ENCODE measurements at places on chromosomes 7 and 10.

DNA sequence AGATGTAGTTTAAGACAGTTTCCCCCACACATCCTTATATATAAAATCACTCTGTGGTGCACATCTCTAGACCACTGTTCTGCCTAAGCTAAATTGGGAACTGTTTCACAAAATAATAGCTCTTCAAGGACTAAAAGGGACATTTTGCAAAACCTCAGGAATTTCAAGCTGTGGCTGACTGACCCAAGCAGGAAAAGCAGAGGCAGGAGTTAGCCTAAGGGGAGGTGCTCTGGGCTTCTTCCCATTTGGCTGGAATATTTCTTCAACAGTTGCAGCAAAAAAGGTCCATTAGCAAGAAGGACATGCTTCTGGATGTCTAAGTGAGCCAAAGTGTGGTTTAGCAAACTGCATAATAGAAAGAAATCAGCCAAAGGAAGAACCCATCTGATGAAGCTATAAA lies 551.2 kb upstream of the ANKRD30A start:
- no peak for DNase-seq

DNA sequence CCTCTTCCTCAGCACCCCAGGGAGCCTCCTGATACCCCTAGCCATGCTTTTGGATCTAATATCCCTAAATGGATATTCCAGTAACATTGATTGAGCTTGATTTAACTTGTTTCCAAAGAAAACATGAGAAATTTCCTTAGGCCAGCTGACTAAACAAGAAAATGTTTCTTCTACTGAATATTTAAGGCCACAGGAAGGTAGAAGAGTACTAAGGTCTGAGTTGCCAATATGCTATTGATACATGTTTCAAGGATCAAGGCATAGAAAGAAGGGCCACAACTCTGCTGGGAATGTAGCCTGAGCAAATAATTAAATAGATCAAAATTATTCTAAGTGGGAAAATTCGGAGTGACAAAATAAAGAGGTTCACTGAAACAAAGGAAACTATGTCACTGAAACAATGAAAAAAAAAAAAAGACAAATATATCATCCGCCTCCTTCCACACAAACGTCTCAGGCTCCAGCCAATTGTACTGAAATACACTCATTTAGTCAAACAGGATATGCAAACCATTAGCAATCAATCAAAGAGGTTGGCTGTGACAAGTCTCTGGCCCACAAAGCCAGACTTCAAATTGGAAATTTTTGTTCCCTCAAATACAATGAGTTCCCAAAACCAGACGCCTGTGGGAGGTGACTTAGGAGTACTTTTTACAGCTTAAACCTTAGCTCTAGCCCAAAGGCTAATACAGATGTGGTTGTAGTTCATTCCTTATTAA lies 396.2 kb downstream of the HTR7 start:
- DNase-seq: no peak

- peak; percentile 31 for DNase-seq
These were observed 105.5 kb upstream of the ZNF438 start for GRCh38 chr10:31136930-31137885.

GRCh38 chr7:122219253-122219865 lies 75.3 kb upstream of the AASS start:
- peak; percentile 13 for DNase-seq

GRCh38 chr10:22372917-22373316 lies 27.6 kb downstream of the SPAG6 start:
- no peak for DNase-seq

DNA sequence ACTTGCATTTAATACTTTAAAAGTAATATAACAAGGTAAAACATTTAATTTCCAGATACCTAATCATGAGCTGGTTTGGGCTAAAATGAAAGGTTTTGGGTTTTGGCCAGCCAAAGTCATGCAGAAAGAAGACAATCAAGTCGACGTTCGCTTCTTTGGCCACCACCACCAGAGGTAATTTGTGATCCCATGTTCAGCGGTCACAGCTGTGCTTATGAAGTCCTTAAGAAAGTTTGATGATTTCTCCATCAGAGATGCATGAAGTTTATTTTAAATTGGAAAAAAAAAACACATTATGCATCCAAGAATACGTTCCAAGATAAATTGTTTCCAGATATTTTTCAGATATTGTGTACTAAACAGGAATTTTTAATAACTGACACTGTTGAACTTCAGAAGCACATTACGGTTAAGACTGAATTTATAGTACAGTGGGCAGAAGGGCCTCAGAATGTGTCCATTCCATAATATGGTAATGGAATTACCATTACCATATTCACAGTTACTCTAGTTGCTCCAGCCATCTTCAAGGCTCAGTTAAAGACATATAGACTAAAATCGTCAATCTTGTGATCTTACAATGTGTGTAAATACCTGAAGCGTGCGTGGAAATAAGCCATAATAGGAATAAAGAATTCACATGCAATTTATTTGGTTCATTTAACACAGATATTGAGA lies 106.8 kb downstream of the ZMYND11 start:
- DNase-seq: no peak

DNA sequence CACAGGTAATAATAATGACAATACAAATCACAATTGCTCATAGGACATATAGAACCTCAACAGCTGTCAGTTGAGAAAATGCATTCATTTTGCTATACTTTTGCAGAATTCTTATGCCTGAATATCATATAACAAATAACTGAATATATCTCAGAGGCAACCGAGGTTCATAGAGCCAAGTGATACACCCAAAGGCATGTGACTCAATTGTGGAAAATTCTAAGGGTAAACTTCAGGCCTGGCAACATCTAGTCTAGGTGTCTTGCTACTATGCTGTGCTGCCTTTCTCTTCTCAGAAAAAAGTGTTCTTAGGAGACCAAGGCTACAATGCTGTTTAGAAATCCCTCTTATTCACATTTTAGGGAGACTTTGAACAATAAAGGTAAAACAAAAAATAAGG lies 270.7 kb downstream of the BAMBI start:
- DNase-seq: no peak

- no peak for DNase-seq
These were observed 126.3 kb upstream of the CXCL12 start for GRCh38 chr10:44511166-44511565.

DNA sequence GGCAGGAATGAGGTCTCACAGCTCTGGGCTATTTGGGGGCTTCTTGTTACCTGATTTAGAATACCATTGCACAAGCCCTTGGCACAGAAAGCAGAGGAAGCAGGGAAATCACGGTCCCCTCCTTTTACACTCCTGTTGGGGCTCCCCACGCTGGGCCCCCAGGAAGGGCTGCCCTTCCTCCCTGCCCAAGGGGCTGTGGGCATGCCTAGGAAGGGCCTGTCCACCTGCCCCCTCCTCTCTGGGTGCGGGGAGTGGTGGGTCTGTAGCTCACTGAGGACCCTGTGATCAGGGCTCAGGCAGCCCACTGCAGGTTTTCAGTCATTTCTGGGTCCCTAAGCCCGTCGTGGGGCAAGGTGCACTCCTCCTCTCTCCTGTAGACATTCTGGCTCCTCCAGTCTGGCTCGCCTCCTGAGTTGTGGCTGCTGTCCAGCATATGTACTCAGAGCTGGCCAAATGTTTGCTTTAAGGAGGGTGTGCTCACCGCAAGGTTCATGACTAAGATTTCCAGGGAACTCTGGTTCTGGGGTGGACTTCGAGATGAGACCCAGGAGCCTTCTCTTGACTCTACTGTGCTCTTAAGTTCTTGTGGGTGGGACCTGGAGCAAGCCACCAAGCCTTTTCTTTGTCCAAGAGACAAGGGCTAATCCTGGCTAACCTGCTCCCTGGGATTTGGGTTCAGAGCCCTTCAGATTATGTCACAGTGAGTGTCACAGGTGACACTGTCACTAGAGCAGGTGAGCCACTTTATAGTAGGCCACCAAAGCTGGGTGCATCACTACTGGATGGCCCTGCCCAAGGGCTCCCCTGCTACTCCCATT lies 56.0 kb downstream of the TACR2 start:
- no peak for DNase-seq

DNA sequence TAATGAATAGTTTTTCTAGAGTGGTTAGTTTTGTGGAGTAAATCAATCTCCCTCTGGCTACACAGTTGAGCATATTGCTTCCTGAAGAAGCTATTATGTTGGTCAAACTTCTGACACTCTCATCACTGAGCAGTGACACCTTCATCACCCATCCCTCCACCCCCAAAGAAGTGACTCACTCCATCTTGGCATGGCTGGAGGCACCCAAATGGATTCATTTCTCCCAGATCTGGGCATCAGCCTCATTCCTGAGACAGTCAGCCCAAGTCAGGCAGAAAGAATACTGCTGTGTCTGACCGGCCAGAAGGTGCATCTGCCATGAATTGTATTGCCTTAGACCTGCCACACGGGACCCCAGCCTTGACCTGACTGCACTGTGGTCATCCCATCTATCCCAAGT lies 117.0 kb upstream of the HABP2 start:
- no peak for DNase-seq

DNA sequence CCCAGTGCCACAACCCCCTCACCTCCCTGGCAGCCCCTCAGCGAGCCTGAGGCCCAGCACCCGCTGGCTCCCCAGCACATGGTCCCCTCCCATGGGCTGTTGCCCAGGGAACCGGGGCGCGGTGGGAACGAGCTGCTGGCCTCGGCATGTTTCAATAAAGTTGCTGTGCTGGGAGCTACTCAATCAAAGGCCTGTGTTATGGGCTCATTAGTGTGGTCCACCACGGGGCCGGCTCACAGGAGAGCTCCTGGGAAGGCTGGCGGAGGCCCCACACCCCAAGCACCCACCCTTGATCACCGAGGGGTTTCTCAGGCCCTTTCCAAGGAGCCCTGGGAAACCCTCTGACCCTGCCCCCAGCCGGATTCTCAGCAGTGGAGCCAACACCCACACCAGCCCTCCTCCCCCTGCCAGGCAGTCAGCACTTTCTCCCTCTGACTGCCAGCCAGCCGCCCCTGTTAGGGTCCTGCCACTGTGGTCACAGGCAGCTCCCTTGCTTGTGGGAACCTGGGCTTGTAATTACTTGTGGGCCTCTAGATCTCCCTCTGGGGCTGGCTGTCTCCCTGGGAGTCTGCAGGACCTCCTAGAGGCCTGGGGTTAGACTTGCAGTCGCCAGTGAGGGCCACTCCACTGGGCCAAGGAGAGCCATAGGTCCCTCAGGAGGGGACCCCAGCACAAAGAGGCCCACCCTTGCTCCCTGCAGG lies 24.8 kb upstream of the TRIM8 start:
- DNase-seq: no peak

DNA sequence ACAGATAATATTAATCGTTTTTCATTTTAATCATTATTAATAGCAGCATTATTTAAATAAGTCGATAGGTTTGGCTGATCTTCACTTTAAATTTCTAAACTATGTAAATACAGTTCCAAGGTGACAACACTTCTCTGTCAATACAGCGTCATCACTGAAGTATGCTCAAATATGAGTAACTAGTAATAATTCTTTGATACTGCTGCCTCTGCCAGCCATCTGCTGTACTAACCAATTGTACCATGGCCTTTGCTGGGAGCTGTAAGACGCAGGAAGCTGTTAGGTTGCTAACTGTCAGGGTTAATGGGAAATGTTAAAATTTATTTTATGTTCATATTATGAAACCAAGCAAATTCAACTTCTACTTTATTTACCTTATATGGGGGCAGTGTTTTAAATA lies 1650.5 kb upstream of the LRRTM3 start:
- no peak for DNase-seq

- no peak for DNase-seq
These were observed 36.8 kb downstream of the AFAP1L2 start for GRCh38 chr10:114367351-114368056.

DNA sequence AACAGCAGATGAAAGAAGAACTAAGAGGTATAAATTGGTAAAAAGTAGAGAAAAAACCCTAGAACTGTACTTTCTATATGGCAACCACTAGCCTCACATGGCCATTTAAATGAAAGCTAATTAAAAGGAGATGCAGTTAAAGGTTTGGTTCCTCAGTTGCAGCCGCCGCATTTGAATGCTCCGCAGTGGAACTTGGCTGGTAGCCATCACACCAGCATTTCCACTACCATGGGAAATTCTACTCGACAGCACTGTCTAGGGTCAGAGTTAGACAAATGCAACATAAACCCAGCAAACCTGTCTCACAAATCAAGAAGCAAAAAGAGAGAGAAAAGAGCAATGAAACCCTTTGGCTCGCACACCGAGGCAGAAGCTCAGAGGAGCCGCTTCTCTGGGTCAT lies 29.7 kb downstream of the VIPR2 start:
- DNase-seq: no peak

DNA sequence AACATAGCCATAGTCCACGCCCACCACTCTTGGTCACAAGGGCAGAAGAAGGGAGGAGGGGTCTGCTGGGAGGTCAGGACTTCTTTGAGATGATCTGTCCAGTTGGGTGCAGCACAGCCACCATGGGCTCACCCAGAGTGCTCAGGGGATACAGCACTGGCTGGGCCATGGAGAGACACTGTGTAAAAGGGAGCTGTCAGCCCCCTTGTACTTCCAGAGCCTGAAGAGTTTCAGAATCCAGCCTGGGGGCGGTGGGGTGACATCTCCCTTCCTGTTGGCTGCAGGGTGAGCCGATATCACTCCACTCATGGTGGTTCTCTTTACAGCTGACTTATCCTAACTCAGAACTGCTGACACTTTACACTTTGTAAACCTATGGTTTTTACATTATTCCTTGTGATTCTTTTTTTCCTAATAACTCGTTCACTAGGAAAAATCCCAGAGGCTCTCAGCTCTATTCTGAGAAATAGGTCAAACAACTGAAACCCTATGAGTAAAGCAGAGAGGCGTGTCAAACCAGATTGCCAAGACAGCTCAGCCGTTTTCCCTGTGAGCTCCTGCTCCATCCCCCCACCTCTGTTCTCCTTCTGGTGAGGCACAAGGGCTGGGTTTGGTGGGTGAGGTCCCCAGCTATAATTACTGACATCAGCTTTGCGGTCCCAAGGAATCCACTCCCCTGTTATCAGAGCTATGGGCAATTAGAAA lies 3.2 kb upstream of the MRPS24 start:
- no peak for DNase-seq

GRCh38 chr7:135790371-135790977 lies 41.9 kb upstream of the FAM180A start:
- DNase-seq: no peak

DNA sequence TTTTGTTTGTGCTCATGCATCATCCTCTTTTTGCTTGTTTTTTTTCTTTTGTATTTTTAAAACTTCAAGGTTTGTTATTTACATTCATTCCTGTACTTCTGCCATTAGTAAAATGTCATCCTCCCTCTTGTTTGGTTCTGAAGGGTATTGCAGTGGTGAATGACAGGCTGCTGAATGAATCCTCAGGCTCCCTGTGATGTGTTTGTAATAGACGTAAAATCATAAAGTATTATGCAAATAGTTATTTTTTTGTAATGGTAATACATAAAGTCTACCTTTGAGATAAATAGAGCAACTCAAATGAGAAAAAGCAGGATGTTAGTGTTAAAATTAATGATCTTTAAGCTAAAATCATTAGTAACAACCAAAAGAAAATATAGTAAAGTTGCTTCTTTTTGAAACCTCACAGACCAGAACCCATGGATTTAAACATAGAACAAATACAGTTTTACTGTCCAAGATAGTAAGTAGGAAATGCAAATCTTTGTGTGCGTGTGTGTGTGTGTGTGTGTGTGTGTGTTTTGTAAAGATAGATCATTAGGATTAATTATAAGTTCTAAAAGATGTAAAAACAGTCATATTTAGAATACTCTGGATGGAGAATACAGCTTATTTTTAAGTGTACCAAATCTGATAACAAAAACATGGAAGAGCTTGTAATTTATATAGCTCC lies 4.5 kb downstream of the GLCCI1 start:
- peak; percentile 17 for DNase-seq

GRCh38 chr10:31393844-31394243 lies 74.8 kb downstream of the ZEB1 start:
- DNase-seq: no peak

- no peak for DNase-seq
These were observed 15.5 kb downstream of the TWIST1 start for GRCh38 chr7:19101909-19102308.

GRCh38 chr10:26860102-26860442 lies 686 bp downstream of the ABI1 start:
- DNase-seq: peak; percentile 46

All from activated CD4-positive, alpha-beta T cell treated with anti-CD3 and anti-CD28 coated beads, Interleukin-2, Interleukin-6, amounts not matched to agents 100 ng/mL and 50 ng/mL, durations not matched to agents 16 hours and 8 hours (primary cell).